ENCODE measurements at places on chromosomes 2 and 18. TPM values are rescaled to one million over a fixed set of nuclear protein-coding genes. Genes with fewer than 3 reads are reported as not detected.

GRCh38 chr2:45984896-45985473, 312.2 kb upstream of the EPAS1 start:
- no peaks in the 10 kb centered on the region for H3K4me1 ChIP-seq
- H3K27ac ChIP-seq, result no peak overlapping the region
- DNase-seq, result no peak
- H3K4me3 ChIP-seq, result no peak overlapping the region
- no peaks in the 10 kb centered on the region for H3K27me3 ChIP-seq

DNA sequence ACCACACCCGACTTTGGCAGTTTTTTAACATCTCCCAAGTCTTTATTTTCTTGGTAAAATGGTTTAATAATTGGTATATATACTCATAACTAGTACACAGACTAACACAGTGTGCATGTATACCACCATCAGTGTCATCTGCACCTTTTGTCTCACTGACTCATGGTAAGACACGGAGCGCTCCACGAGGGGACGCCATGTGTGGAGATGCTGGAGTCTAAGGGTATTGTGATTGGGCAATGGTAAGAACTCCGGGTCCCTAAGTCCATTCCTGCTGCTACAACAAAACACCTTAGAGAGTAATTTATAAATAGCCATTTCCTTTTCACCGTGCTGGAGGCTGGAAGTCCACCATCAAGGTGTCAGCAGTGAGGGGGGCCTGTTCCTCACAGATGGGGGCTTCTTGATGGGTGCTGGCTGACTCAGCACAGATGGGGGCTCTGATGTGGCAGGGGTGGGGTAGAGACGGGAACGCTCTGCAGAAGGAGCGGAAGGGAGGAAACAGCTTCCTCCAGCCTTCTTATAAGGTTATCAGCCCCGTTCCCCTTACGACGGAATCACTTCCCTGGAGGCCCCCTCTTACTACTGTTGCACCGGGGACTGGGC, 42.0 kb upstream of the EDAR start:
- peak overlapping the region; percentile 61 for H3K4me3 ChIP-seq
- peak overlapping the region; percentile 69 for H3K27ac ChIP-seq
- no peaks in the 10 kb centered on the region for H3K4me1 ChIP-seq
- H3K27me3 ChIP-seq, result no peaks in the 10 kb centered on the region

DNA sequence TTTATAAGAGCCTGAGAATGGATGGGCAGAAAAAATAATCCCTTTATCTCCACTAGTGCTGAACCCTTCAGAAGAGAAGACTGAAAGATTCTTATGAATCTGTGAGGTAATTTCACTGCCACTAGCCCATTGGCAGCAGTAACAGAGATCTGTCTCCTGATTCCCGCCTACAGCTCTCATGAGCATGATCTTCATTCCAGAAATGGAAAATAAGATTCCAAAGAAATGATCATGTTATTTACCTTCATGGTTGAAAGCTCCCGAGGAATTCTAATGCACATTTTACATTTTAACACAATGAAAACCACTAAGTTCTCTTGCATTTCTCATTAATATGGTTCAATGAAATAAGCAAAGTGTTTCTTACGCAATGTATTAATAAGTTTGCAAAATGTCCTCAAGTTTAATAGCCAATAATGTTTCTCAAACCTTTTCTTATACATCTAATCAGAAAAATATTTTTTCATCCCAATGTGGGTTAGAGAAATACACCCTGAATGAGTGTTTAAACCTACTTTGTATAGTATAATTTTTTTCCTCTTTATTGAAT, 905.6 kb downstream of the TMEM182 start:
- no peaks in the 10 kb centered on the region for H3K4me1 ChIP-seq
- H3K36me3 ChIP-seq, result no peaks in the 10 kb centered on the region
- no peak for DNase-seq

DNA sequence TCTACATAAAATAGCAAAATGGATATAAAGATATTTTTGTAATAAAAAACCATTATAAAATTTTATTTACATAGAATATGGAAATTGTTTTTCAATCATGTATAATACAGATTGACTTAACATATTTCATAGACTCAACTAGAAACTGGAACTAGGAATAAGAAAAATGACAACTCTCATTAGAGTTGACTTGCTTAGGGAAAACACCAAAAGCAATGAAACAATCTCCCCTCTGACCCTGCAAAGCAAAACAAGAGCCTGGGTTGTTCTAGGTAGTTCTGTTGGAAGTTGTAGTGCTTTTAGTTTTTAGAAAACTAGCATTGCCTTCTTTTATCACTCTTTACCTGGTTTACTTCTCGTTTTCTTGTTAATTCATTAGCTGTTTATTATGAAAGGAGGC, 32.2 kb upstream of the MTIF2 start:
- no peaks in the 10 kb centered on the region for H3K27me3 ChIP-seq
- no peak overlapping the region for H3K4me3 ChIP-seq
- DNase-seq, result no peak
- no peaks in the 10 kb centered on the region for H3K4me1 ChIP-seq
- no peaks in the 10 kb centered on the region for H3K36me3 ChIP-seq
- no peak overlapping the region for H3K27ac ChIP-seq

- no peaks in the 10 kb centered on the region for H3K36me3 ChIP-seq
- peak; percentile 72 for DNase-seq
- peak overlapping the region; percentile 96 for H3K27ac ChIP-seq
Observed at GRCh38 chr18:51196118-51196810, 1.2 kb downstream of the MEX3C start.

DNA sequence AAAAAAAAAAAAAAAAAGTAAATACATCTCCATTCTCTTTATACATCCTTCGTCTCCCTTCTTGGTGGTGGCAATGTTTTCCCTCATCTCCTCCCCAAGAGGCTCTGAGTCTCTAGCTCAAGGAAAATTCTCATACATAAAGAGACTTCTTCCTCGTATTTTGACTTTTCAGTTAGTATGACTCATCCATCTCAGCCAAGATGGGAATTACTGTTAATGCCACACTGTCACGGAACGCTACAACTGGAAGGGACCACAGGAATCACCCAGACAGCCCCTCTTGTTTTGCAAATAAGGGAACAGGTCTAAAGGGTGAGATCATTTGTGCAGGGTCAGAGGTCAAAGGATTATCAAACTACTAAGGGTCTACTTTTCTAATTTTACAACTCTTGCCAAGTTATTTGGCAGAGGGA, 19.5 kb downstream of the NFE2L2 start:
- H3K4me1 ChIP-seq, result peaks cover 79% of the 10 kb centered on the region
- H3K4me3 ChIP-seq, result no peak overlapping the region
- H3K27ac ChIP-seq, result no peak overlapping the region
- no peaks in the 10 kb centered on the region for H3K27me3 ChIP-seq
- H3K36me3 ChIP-seq, result no peaks in the 10 kb centered on the region

- no peak for DNase-seq
- no peaks in the 10 kb centered on the region for H3K4me1 ChIP-seq
- no peaks in the 10 kb centered on the region for H3K27me3 ChIP-seq
- no peak overlapping the region for H3K4me3 ChIP-seq
- no peak overlapping the region for H3K27ac ChIP-seq
Observed at GRCh38 chr18:36379435-36379984, 82.0 kb downstream of the FHOD3 start.

DNA sequence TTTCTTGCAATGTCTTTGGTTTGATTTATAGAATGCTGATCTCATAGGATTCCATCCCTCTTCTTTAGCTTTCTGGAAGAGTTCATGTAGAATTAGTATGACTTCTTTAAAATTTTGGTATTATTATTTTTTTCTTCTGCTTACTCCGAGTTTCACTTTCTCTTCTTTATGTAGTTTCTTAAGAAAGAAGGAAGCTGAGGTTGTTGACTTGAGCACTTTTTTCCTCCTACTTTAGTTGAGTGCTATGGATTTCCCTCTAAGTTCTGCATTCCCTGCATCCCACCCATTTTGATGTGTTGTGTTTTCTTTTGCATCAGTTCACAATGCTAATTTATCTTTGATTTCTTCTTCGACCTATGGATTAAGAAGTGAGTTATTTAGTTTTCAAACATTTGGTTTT, 78.9 kb upstream of the SPRED2 start:
- no peaks in the 10 kb centered on the region for H3K4me1 ChIP-seq
- no peak overlapping the region for H3K27ac ChIP-seq
- no peak for DNase-seq
- H3K4me3 ChIP-seq, result no peak overlapping the region
- no peaks in the 10 kb centered on the region for H3K36me3 ChIP-seq

DNA sequence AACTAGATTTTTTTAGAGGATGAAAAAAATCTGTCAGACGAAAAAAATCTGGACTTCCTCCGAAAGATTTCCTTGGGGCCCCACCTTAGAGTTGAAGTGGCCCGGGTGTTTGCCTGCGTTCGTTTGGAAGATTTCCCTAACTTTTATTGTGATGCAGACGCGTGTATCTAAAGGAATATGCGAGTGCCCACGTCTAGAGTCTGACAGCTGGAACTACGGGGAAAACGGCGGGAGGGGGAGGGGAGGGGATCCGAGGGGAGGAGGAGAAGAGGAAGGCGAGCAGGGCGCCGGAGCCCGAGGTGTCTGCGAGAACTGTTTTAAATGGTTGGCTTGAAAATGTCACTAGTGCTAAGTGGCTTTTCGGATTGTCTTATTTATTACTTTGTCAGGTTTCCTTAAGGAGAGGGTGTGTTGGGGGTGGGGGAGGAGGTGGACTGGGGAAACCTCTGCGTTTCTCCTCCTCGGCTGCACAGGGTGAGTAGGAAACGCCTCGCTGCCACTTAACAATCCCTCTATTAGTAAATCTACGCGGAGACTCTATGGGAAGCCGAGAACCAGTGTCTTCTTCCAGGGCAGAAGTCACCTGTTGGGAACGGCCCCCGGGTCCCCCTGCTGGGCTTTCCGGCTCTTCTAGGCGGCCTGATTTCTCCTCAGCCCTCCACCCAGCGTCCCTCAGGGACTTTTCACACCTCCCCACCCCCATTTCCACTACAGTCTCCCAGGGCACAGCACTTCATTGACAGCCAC, 2.4 kb upstream of the SP9 start:
- no peak overlapping the region for H3K27ac ChIP-seq
- H3K4me1 ChIP-seq, result peaks cover 64% of the 10 kb centered on the region
- no peak for DNase-seq
- H3K4me3 ChIP-seq, result no peak overlapping the region
- no peaks in the 10 kb centered on the region for H3K36me3 ChIP-seq
- no peaks in the 10 kb centered on the region for H3K27me3 ChIP-seq

- no peak for DNase-seq
- H3K27me3 ChIP-seq, result no peaks in the 10 kb centered on the region
- no peaks in the 10 kb centered on the region for H3K36me3 ChIP-seq
- H3K27ac ChIP-seq, result no peak overlapping the region
- H3K4me1 ChIP-seq, result no peaks in the 10 kb centered on the region
Observed at GRCh38 chr2:143833015-143833660, 686.8 kb downstream of the ZEB2 start.

Gene ZBTB7C
- 10.5 TPM for total RNA-seq

DNA sequence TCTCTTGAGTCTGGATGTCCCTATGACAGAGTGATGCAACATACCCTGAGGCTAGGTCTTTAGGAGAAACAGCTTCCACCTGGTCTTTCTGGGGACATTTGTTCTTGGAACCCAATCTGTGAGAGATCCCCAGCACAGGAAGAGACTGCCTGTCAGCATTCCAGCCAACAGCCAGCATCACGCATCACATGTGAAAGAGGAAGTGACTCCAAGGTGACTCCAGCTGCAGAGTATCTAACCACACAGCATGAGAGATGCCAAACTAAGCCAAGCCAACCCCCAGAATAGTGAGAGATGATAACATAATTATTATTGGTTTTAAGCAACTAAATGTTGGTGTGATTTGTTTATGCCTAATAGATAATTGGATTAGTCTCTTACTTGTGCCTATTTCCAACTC, 35.7 kb downstream of the C18orf63 start:
- H3K4me3 ChIP-seq, result no peak overlapping the region
- no peak for DNase-seq
- H3K27ac ChIP-seq, result no peak overlapping the region

GRCh38 chr2:127877626-127878025, 8.1 kb downstream of the AMMECR1L start:
- H3K4me1 ChIP-seq, result no peaks in the 10 kb centered on the region
- H3K27me3 ChIP-seq, result no peaks in the 10 kb centered on the region
- DNase-seq, result no peak
- no peaks in the 10 kb centered on the region for H3K36me3 ChIP-seq

DNA sequence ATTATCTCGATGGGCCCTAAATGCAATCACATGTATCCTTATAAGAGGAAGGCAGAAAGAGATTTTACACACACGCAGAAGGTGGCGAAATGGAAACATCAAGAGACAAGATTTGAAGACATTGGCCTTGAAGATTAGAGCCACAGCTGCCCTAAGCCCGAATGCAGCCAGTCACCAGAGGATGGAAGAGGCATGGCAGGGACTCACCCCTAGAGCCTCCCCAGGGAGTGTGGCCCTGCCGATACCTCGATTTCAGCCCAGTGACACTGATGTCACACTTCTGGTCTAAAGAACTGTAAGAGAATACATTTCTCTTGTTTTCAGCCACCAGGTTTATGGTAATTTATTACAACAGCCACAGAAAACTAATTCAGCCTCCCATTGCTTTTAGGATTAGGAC, 17.4 kb downstream of the TTC39C start:
- H3K27ac ChIP-seq, result no peak overlapping the region
- no peak overlapping the region for H3K4me3 ChIP-seq
- H3K27me3 ChIP-seq, result no peaks in the 10 kb centered on the region
- peaks cover 10% of the 10 kb centered on the region for H3K4me1 ChIP-seq

Gene OSR1
- 14.9 TPM for total RNA-seq

Gene GAREM1
- total RNA-seq, result 28.9 TPM

- no peak for DNase-seq
- no peaks in the 10 kb centered on the region for H3K4me1 ChIP-seq
- no peak overlapping the region for H3K27ac ChIP-seq
Observed at GRCh38 chr2:186105016-186105724, 366.6 kb downstream of the FSIP2 start.

Gene CCDC178
- not detected for total RNA-seq

- no peaks in the 10 kb centered on the region for H3K27me3 ChIP-seq
- no peaks in the 10 kb centered on the region for H3K4me1 ChIP-seq
- H3K4me3 ChIP-seq, result no peak overlapping the region
- H3K36me3 ChIP-seq, result no peaks in the 10 kb centered on the region
- DNase-seq, result no peak
Observed at GRCh38 chr2:177908182-177908581, 164.4 kb downstream of the PDE11A start.

Gene SIX3
- not detected for total RNA-seq

GRCh38 chr18:68121308-68121707, 593.6 kb downstream of the TMX3 start:
- H3K4me1 ChIP-seq, result no peaks in the 10 kb centered on the region
- H3K4me3 ChIP-seq, result no peak overlapping the region
- no peaks in the 10 kb centered on the region for H3K36me3 ChIP-seq
- no peaks in the 10 kb centered on the region for H3K27me3 ChIP-seq

- no peak overlapping the region for H3K27ac ChIP-seq
- no peaks in the 10 kb centered on the region for H3K27me3 ChIP-seq
- no peaks in the 10 kb centered on the region for H3K36me3 ChIP-seq
- H3K4me1 ChIP-seq, result no peaks in the 10 kb centered on the region
- no peak overlapping the region for H3K4me3 ChIP-seq
Observed at GRCh38 chr2:161357097-161357496, 48.9 kb downstream of the PSMD14 start.

GRCh38 chr2:230797515-230798495, 66.9 kb upstream of the ITM2C start:
- peaks cover 36% of the 10 kb centered on the region for H3K36me3 ChIP-seq
- no peaks in the 10 kb centered on the region for H3K4me1 ChIP-seq
- no peak overlapping the region for H3K4me3 ChIP-seq
- peak overlapping the region; percentile 12 for H3K27ac ChIP-seq
